ENCODE measurements at places on chromosomes 16 and 17. TPM values are rescaled to one million over a fixed set of nuclear protein-coding genes. Genes with fewer than 3 reads are reported as not detected.
A peak's percentile ranks its signal among the peaks of the same experiment; 100 is the strongest.

DNA sequence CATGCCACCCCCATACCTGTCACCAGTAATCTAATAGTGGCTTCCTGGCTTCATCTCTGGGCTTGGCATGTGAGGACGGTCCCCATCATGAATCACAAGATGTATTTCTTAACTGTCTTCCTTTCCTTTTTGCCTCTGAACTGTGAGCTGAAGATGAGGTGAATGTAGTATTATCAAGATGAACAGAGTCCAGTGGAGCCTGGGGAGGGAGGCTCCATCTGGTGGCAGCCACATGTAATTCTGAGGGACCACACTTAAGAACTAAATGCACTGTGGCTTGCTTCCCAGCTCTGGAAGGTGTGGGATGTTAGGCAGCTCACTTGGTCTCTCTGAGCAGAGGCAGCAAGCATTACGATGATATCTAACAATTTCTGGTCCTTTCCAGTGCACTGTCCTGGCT lies 354.9 kb upstream of the ASIC2 start:
- DNase-seq: no peak

GRCh38 chr17:9169116-9169515 lies 147.8 kb downstream of the NTN1 start:
- no peak for DNase-seq

DNA sequence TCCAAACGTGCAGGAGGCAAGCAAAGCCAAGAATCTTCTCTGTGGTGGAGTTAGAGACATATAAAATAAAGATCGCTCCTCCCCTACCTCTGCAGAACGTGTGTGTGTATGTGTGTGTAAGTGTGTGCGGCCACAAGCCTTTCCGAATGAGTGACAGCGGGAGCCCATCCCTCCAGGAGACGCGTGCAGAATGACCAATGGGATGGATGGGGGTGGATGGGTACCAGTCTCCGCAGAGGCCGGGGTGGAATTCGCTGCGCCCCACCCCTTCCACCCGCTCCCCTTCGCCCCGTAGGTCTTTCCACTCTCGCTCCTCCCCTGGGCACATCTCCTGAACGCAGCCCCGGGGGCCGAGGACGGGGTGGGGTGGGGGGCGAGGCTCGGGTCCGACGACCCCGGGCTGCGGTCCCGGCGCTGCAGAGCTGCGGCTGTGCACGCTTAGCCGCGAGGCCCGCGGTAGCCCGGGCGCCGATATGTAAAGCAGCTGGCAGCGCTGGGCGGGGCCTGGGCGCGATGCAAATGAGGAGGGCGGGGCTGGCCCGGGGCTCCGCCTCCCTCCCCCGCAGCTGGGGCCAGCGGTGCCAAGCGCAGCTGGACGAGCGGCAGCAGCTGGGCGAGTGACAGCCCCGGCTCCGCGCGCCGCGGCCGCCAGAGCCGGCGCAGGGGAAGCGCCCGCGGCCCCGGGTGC lies at the start of gene PRKCB:
Gene PRKCB (plus strand): TSS at position 594 of the 688 bp plus-strand sequence.
- DNase-seq: peak; percentile 80

GRCh38 chr16:4303973-4304372 lies 11.9 kb upstream of the GLIS2 start:
- no peak for DNase-seq

GRCh38 chr16:48383877-48384519 lies 1.2 kb downstream of the SIAH1 start:
- no peak for DNase-seq

DNA sequence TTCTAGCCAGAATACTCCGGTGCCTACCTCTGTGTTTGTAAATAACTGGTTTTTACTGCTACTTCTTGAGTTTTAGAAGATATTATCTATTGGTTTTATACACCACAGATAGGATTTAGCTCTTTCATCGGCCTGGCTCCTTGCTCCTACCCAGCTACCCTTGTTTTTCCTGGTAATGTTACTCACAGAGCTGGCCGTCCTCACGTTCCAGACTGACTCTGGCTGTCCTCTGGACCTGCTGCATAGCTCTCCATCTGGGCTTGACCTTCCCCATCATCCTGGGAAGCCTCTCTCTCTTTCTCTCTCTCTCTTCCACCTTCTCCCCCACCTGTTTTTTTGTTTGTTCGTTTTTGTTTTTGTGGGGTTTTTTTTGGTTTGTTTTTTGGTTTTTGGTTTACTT lies 51.5 kb downstream of the MPRIP start:
- no peak for DNase-seq

KCNJ18 gene
- not detected for total RNA-seq

CD300LB gene
- total RNA-seq: not detected

FOXL1 gene
- total RNA-seq: not detected

Data from T-cell (primary cell).